T-helper 1 cell (primary cell): ENCODE measurements at places on chromosomes 5 and 9.

GRCh38 chr5:139470821-139471300, at the start of gene SMIM33:
SMIM33 (plus strand) TSS chr5:139471004; CDS start chr5:139471122, 118 bp downstream.
- DNase-seq, result peak; percentile 59

DNA sequence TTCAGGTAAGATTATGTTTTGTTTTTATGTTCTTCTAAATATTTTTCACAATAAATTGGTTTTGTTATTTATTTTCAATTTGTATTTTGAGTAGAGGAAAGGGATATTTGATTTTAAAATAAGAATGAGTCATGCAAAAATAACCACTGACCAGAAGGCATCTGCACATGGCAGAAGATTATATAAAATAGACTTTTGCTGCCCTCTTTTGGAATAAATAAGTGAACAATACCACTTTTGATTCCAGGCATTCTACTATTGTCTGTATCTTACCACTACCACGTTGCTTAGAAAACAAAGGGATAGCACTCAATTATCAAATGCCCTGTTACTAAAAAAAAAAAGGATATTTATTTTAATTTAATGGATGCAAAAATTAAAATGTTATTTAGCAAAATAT, 227.3 kb upstream of the ITGA1 start:
- no peak for DNase-seq

- no peak for DNase-seq
Measured at GRCh38 chr9:106755736-106756135, 107.2 kb upstream of the ZNF462 start.

DNA sequence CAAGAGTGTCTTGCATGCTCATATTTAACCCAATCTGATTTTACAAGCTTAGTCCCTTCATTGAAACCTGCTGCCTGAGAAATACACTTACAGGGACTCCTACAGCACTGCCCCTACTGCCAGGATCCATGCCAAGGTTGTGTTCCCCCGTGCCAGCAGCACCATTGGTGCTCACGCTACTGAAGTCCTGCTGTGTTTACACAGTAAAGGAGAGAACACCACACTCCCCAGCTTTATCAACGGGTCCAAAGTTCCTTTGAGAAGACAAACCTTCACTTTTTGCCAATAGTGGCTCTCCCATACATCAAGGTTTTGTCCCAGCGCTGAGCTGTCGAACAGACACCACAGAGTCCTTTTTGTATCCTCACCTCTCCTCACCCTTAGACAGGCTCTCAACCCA, 155.1 kb upstream of the WWC1 start:
- no peak for DNase-seq

DNA sequence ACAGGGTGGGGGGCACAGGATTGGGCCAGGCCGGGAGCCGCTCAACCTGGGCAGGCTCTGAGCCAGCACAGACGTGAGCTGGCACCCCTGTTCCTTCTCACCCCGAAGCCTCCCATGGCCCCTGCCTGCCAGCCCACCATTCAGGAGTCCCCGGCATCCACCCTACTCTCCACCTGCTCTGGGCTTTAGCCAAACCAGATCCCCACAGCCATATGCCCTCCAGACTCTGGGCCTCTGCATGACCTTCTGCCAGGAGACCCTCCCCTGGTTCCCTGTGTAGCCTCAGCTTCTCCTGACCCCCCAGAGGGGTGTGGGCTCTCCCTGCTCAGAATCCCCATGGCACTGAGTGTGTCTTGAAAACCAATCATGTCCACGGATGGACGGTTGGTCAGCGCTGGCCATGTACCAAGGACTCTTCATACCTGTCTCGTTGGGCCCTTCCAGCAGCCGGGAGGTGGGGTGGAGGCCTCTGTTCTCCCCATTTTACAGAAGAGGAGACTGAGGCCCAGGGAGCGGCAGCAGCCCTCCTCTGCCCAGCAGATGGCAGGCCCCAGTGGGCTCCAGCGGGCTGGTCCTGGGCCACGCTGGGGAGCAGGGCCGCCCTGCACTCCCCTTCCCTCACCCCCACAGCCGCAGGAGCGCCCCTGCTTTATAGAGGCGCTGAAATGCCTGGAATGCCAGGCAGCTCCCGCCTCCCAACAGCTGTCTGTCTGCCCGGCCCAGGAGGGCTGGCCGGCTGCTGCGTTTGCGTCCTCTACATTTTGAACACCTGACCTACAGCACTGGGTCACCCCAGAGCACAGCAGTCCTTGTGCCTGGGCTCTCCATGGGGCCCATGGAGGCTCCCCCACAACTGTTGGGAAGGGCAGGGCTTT, 3.5 kb upstream of the MYMK start:
- no peak for DNase-seq

- DNase-seq, result peak; percentile 27
Measured at GRCh38 chr5:36724467-36725332, 118.3 kb downstream of the SLC1A3 start.

- no peak for DNase-seq
Measured at GRCh38 chr9:85172001-85172978, 502.8 kb downstream of the NTRK2 start.

- no peak for DNase-seq
Measured at GRCh38 chr5:83750749-83751148, 30.1 kb upstream of the HAPLN1 start.

GRCh38 chr5:4191041-4191440, 595.4 kb downstream of the IRX1 start:
- DNase-seq, result no peak

- no peak for DNase-seq
Measured at GRCh38 chr5:133195250-133195649, 143.4 kb downstream of the HSPA4 start.

- no peak for DNase-seq
Measured at GRCh38 chr9:81894891-81895290, 33.3 kb upstream of the SPATA31D4 start.

- peak; percentile 41 for DNase-seq
Measured at GRCh38 chr5:73160239-73160671, 12.7 kb upstream of the TMEM174 start.

DNA sequence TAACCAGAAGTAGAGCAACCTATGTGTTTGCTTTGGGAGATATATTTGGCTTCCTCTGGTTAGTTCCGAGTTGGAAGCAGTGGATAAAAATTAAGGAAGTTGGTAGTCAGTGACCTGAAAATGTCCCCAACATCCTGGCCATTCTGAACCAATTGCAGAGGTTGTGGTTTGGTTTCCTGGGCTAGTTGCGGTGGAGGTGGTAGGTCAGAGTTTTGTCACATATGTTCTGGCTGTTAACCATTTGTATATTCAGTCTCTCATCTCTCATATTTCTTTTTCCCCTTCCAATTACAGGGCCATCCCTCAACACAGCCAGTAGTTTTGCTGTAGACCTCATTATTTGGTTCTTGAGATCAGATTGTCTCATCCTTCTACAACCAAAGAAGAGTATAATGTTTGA, 1026.9 kb downstream of the PTPRD start:
- DNase-seq, result no peak

GRCh38 chr5:140565024-140565779, 574 bp downstream of the SLC35A4 start:
- DNase-seq, result no peak

GRCh38 chr9:5425006-5425628, 12.6 kb downstream of the PLGRKT start:
- DNase-seq, result peak; percentile 61

- no peak for DNase-seq
Measured at GRCh38 chr9:135260221-135261180, 173.0 kb downstream of the OLFM1 start.
